Activated CD4-positive, alpha-beta T cell treated with anti-CD3 and anti-CD28 coated beads, Interleukin-10, Interleukin-2, amounts not matched to agents 100 ng/mL and 50 ng/mL, durations not matched to agents 16 hours and 8 hours (primary cell): ENCODE measurements at places on chromosomes 6 and 20.
A peak's percentile ranks its signal among the peaks of the same experiment; 100 is the strongest.

DNA sequence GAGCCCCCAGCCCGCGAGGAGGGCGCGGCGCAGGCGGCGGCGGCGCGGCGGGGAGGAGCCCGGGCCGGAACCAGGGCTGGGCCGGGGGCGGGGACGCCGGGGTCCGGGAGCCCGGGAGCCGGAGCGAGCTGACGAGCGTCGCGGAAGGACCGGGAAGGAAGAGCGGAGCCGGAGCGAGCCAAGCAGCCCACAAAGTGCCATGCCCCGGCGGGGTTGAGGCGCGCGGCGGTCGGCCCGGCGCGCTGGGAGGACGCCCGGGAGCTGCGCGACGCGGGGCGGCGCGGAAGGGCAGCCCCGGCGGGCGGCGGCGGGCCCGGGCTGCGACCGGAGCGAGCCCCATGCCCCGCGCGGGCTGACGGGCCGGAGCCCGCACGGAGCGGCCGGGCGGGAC lies 289 bp downstream of the FOXP4 start:
- DNase-seq: no peak

GRCh38 chr6:35368038-35368887 lies 25.9 kb downstream of the PPARD start:
- DNase-seq: peak; percentile 88

DNA sequence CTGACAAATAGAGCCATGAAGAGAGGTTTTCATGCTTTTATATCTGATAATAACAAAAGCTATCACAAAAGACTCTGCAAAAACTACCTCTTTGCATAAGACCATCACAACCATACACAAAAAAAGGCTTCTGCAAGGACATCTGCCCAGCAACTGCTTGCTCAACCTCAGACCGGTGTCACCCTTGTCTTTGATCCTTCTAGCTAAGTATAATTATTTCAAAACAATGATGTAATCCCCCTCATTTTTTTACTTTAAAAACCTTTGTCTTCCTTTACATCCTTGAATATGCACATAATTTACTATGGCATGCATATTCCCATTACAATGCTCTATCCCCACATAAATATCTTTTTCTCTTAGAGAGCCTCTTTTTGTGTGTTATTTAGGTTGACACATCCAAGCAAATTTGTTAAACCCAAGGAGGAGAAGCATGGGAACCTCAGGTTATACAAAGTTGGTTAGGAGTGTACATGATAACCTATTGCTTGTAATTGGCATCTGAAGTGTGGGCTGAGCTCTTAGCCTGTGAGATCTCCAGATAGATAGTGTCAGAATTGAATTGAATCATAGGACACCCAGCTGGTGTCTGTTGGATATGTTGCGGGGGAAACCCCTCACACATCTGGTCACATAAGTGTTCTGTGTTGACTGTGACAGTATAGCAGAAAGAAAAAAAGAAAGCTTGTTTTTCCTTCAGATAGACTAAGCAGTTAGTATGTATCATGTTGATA lies 20.7 kb upstream of the CGA start:
- DNase-seq: peak; percentile 49

GRCh38 chr20:62087227-62087626 lies 21.5 kb upstream of the TAF4 start:
- DNase-seq: no peak

DNA sequence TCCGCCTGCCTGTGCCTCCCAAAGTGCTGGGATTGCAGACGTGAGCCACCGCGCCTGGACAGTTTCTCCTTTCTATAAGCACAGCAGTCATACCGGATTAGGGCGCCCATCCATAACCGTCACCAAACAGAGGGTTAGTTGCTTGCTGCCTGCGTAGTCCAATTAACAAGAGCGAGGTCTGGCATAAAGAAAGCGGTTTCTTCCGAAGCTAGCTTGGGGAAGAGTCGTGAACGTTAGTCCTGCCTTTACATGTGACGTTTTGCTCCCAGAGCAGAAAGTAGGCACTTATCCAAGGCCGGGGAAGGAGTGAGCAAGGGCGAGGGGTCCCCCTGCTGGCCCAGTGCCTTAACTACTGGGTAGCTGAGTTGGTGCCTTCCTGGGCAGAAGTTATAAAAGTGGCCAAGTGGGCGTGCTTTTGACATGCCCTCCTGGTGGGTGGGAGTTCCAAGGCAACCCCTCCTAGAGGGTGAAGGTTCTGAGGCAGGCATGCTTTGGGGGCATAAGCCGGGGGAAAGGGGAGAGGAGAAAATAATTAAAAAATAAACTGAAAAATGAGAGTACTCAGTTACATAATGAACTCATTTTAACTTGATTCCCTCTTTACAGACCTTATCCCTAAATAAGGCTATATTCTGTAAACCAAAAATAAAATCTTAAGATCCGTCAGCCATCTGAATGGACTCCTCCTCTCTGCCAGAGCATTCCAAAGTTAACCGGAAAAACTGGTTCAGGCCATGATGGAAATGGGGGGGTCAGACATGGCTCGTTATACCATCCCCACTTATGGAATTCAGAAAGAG lies 88.0 kb downstream of the FAM217A start:
- peak; percentile 74 for DNase-seq

DNA sequence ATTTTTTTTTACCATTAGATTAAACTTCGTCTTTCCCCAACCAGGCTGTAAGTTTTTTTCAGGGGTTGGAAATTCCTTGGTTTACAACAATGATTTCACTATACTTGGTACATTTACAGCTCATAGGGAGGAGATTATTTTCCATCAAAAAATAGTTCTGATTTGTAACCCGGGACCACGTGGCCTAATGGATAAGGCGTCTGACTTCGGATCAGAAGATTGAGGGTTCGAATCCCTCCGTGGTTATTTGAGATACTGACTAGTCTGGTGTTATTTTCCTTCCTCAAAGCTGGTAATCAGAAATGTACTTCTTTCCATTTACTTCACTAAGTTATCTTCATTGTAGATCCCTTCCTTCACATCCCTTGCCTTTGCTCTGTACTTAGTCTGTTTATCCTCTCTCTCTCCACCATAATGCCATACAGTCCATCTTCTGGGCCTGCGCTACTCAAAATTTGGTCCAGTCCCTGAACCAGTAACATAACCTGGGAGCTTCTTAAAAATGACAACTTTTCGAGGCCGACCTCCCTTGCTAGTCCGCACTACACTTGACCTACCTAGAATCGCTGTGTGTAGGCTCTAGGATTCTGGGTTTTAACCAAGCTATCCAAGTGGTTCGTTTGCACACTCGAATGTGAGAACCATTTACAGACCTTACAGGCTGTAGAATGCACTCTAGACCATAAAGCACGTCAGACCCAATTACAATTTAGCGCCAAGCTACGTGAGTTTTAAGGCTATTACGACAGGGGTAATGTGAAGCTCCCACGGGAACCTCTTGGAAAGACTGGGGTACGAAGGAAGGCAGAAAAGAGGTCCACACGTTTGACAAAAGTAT lies 42.1 kb upstream of the BTN3A2 start:
- peak; percentile 91 for DNase-seq

DNA sequence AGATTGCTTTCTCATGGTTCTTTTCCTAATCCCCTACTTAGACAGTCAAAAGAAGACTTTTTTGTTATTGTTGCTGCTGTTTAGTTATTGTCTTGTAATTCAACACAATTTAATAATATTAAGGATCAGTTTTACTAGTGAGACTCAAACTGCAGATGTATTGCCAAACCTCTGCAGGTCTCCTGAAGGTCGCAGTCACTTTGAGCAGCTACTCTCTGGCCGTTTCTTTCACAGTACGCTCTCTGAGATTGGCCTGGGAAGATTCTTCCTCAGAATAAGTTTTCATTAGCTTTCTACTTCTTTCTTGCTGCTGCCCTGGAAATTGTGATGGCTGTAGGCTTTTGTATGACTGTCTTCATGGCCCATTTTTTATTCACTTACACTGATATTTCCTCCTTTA lies 930.8 kb downstream of the QKI start:
- no peak for DNase-seq

DNA sequence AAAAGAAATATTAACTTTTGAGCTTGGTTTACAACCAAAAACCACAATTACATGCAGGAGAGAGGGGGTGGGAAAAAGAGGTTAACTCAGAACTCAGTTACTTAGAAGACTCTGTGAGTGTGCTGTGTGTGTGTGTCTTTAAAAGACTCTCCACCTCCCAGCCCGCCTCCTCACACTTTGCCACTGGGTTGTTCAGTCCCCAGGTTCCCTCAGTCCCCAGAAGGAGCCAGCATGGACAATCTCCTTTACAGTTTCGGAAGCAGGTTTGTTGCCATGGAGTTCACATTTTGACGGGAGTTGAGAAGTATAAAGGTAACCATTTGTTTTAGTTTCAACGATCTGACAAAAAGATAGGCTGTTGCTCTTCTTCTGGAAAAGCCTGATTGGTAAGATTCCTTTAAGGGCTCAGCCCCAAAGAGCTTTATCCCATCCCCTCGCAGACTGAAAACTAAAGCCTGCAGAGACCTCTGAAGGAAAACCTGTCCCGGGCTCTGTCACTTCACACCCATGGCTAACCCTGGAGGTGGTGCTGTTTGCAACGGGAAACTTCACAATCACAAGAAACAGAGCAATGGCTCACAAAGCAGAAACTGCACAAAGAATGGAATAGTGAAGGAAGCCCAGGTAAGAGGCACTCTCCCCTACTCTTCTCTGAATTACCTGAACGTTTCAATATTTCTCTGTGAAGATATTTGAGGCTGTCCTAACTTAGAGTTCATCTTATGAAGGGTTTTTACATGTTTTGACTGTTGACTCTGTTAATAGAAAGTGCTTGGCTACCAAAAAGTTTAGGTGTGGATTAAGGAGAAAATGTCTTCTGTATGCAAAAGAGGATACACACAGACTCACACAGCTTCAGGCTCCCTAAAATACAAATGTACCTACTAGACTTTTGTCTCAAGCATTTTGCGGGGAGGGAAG lies at the start of gene SPTLC3:
TSS of gene SPTLC3 (plus strand) at position 212 of the 921 bp plus-strand sequence. CDS start at position 508, 296 bp downstream.
- DNase-seq: no peak

GRCh38 chr20:2759603-2760296 lies 40.7 kb downstream of the CPXM1 start:
- no peak for DNase-seq

GRCh38 chr6:135226537-135226936 lies 45.4 kb downstream of the MYB start:
- DNase-seq: no peak

DNA sequence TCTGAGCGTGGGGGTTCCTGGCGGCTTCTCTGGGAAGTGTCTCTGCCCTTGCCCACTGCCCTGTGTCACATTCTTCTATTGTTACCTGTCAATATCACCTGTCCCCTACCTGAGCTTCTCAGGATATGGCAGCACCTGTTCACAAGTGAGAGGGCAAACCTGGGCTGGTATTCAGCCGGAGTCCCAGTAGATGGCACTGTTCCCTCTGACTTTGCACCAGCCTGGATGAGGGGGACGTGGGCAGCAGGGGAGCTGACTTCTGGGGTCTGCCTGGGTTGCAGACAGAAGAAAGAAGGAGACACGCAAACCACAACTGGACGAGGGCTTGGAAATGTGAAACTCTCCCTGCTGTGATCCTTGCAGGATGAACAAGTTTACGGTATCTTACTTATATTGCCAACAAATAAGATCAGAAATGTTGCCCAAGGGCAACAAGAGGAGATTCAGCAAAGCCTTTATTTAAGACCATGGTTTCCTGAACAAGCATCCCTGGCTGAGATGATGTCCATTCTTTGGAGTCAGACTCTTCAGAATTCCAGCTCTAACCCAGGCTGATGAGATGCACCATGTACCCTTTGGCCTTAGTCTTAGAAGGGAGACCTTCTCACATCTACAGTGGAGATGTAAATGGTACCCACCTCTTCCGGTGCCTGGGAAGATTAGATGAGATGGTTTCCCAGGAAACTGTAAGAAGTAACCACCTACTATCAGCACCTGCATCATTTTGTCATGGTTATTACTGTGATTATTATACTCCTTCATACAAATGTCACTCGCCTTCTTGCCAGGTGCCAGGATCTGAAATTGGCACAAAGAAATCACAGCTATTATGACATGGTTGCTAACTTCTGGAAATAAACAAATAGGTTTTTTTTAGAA lies 400.0 kb upstream of the CDH4 start:
- peak; percentile 7 for DNase-seq

- no peak for DNase-seq
Observed at GRCh38 chr6:170314983-170315382, 8.4 kb downstream of the FAM120B start.

DNA sequence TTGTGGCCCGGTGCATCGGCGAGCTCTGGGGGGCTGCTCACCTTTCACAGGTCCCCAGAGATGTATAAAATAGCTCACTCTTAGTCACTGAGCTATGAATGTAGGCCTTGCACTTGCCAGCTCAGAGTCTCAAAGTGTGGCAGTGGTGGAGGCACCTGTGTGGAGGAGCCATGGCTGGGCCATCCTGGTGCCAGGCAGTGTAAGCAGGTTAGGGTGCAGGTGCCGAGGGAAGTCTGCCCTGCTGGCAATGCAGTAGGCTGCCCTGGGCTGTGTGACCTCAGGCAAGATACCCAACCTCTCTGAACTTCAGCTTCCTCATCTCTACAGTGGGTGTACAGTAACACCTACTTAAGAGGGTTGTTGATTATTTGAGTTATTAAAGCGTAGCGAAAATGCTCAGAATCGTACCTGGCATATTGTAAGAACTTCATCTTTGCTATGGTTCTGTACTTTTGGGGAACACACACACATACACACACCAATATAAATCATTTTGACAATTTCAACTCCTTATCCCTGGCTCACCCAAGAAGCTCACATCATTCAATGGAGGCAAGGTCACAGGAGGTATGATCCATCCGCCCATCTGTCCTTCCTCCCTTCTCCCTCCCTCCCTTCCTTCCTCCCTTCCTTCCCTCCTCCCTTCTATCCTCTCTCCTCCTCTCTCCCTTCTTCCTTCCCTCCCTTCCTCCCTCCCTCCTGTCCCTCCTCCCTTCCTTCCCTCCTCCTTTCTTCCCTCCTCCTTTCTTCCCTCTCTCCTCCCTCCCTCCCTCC lies 66.8 kb upstream of the STX16 start:
- DNase-seq: no peak

GRCh38 chr6:46002264-46002663 lies 13.4 kb downstream of the CLIC5 start:
- no peak for DNase-seq

- DNase-seq: no peak
Observed at GRCh38 chr20:57612436-57612835, 7.8 kb downstream of the ZBP1 start.

DNA sequence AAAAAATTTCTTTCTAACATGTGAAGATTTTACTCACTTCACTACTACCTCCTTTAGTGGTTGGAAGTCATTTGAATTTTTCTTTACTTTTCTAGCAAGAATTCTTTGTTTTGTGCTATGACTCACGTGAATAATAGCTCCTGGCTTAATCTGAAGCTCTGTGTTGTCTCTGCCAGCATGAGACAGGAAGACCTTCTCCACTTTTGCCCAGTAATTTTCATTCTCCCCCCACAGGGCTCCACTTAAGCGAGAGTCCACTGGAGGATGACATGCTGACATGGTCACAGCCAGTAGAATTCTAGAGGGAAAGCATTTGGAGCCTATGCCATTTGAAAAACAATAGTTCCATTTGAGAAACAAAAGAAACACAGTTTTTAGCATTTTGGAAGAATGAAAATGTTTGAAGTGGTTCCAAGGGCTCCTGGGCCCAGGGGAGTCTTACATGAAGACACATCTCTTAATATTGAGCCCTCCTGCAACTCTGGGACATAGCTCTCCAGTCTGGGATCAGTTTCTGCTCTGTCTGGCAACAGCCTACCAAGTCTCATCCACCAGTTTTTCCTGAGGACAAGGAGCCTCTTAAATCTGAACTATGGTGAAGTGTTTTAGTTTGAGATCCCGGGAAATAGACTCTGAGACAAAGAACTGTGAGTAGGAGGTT lies 231.4 kb downstream of the PAX1 start:
- DNase-seq: no peak

GRCh38 chr6:167492100-167492449 lies 167.2 kb downstream of the TTLL2 start:
- DNase-seq: no peak
